ENCODE measurements at places on chromosomes 16 and 17.

DNA sequence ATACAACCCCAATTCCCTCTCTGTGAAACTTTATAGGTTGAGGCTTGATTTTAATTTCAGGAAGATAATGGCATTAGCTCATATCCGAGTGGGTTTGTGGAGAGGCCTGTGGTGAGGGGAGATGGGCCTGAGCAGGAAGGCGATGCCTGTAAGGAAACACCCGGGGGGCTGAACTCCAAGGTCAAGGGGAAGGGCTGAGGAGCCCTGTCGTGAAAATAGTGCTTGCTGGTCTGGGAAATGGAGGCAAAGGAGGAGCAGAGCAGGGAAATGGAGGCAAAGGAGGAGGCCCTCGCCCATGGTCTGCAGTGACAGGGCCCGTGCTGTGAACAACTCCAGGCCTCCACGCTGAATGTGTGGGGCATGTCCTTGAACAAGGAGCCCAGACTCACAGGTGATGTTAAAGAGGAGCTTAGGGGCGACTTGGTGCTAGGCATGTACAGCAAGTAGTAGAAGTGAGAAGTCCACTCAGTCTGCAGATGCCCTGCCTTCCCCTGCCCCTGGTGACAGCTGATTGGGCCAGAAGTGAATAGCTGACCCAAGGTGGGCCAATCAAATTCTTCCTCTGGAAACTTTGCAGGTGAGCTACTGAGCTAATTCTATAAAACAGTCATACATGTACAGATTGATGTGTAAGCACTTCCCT, 38.1 kb downstream of the MRPS23 start:
- DNase-seq, result no peak

DNA sequence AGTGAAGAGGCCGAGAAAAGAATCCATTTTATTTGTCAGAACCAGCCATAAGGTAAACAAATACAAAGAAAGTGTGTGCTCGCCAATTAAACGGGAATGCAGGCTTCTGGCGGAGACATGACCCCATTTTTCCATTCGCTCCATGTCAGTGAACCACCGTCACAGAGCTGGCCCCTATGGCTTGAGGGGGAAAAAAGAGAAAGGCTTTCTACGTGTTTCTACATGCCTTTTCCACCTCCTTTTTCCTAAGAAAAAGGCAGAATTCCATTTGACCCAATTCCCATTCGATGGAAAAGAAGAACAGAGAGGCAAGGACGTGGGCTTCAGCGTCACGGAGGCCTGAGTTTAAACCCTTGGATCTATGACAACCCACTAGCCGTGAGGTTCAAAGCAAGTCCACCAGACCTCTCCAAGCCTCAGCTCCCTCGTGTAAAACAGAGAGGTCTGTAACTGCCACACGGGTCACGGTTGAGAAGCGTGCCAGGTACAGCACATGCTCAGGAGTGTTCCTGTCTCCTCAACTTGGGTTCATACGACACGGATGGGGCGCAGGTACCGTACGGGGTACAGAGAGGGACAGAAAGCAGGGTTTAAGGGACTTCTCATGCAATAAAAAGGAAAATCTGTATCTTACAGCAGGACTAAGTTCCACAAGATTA, 91.9 kb downstream of the NXN start:
- DNase-seq, result no peak

DNA sequence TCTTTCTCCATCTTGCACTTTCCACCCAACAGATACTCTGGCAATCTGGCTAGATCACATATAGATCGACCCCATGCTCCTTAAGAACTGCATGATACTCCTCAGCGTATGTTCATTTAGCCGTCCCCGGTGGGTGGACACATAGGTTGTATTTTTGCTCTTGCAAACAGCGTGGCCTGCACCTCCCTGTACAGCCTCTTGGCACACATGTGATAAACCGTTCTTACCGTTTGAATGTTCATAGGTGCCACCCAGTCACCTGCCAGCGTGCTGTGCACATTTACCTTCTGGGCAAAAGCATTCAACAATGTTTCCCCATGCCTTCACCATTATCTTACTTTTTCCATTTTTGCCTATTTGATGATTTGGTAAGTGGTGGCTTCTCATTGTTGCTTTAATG, 6.2 kb downstream of the TNP2 start:
- no peak for DNase-seq

- no peak for DNase-seq
Observed at GRCh38 chr17:27993161-27993695, 49.2 kb upstream of the NLK start.

- no peak for DNase-seq
Observed at GRCh38 chr17:57142925-57143324, 57.9 kb downstream of the AKAP1 start.

GRCh38 chr17:44759086-44759915, 513 bp downstream of the ADAM11 start:
- DNase-seq, result no peak

GRCh38 chr16:28168991-28169554, 42.7 kb downstream of the XPO6 start:
- no peak for DNase-seq

GRCh38 chr17:8555062-8555461, 75.5 kb downstream of the MYH10 start:
- no peak for DNase-seq

GRCh38 chr17:27396941-27397340, 59.3 kb upstream of the KSR1 start:
- DNase-seq, result peak; percentile 31

DNA sequence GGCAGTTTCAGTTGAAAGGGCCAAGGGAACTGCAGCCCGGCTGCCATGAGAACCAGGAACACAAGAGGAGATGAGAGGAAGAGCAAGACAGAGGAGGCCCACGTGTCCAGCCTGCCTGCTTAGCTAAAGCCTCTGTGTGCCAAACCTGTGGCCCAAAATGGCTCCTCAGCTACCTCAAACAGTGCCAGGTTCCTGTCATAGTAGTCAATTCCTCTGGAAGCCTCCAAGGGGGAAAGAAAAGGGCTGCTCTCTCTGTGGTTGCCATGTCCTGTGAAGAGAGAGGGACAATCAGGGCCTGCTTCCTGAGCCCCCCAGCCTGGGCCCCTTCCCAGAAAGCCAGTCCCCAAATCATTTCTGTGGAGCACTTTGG, 5.2 kb downstream of the SLC12A4 start:
- DNase-seq, result no peak

GRCh38 chr17:81148986-81149533, 16.2 kb upstream of the PVALEF start:
- no peak for DNase-seq

DNA sequence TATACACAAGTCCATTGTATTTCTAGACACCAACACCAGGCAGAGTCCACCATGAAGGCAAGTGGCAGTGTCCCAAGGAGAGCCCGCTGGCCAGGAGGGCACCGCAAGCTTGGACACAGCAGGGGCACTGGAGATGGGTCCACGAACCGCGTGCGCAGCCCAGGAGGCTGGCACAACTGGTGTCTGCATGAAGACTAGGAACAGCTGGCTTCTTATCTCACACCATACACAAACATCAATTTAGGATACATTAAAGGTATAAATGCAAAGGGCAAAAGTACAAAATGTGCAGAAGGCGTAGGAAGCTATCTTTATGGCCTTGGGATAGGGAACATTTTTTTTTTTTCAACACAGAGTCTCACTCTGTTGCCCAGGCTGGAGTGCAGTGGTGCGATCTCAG, 52.4 kb downstream of the ANKRD11 start:
- no peak for DNase-seq

DNA sequence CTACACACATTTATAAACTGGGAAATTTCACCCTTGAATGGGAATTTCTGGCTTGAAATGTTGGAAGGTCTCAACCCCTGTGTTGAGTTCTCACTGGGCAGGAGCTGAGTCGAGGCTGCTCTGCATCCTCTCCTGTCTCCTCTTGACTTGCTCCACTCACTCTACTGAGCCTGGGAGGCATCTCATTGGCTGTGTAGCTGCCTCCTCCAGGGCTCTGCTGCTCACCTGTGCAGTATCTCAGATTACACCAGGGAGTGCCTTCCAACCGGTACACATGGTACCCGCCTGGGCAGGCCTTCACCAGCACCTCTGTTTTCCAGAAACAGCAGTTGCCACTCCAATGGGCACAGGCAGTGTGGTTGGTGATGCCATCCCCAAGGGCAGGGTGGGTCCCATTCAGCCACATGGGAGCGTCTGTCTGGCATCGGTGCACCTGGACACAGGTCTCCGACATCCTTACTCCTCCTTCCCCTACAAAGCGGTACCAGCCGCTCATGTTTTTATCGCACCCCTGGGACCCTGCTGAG, 3.7 kb downstream of the GP2 start:
- DNase-seq, result no peak

- peak; percentile 40 for DNase-seq
Observed at GRCh38 chr16:24988593-24989338, 26.4 kb downstream of the ARHGAP17 start.

DNA sequence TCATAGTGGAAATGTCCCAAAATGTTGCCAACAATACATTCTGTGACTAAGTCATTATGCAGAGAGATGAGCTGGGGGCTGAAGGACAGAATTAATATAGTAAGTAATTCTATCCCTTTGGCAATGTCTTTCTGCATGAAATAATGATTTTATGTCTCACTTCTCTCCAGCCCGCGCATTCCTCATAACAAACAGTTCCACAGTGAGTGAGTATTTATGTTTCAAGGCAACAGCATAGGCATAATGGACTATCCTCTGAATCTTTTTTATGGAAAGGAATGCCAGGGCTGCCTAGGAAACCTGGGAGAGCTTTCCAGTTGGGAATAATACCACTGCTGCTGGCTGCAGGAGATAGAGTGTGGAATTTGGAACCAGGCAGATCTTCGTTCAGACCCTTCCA, 477.7 kb downstream of the HS3ST4 start:
- no peak for DNase-seq

GRCh38 chr17:901191-901950, 78.2 kb downstream of the NXN start:
- peak; percentile 55 for DNase-seq

GRCh38 chr17:45995627-45996270, 3.3 kb upstream of the STH start:
- no peak for DNase-seq

DNA sequence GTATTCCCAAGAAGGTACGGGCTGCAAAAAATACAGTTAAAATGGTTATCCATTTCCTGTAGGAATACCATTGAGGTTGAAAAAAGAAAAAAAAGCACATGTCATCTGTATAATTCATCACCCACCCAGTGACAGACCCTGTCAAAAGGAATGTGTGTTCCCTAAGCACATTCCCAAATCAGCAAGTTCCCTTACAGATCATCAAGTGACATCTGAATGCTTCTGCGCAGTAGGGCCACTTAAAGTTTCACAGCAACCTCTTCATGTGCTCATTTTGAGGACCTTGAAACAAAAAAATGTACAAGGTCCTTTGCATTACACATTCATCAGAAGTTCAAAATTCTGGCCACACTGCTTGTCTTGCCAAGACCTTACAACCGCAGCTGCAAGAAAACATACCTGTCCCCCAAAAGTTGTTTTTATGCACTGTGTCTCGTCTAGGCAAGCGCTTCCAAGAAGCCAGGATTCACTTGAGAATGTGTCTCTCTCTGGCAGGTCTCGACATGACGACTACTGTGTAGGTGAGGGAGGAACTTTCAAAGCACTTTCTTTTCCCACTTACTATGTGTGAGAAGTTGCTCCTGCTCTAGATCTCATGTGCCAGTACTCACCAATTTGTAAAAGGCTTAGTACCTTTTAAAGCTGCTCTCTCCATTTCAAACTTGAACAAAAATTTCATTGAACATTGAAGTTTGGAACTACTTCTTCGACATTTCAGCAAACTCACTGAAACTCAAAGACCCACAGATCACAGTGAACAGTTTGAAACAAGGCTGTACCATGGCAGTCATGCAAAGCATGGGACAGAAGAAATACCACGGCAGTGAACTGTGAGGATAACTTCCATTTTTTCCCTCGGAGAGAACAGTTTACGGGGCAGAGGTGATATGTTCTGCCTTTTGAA, 4.3 kb upstream of the POLG2 start:
- DNase-seq, result no peak

- no peak for DNase-seq
Observed at GRCh38 chr17:57567251-57567650, 177.8 kb downstream of the CCDC182 start.

GRCh38 chr17:44623070-44623725, 33.1 kb upstream of the MEIOC start:
- no peak for DNase-seq

DNA sequence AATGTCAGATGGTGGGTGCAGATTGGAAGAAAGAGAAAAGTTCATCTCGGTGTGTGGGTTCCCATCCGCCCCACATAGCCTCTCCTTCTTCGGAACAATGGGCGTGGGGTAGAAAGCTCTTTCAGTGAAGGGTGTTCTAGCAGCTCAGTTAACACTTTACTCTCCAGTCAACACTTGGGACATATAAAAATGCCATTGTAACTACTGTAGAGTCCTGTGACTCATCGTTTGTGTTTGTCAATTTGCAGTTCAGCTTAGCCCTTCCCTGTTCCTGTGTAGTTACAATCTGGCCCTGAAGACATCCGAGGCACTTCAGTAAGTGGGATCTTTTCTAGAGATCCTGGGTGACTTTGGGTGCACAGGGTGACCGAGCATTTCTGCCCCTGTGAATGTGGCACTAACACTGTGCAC, 11.5 kb upstream of the CLEC18C start:
- DNase-seq, result peak; percentile 57

- no peak for DNase-seq
Observed at GRCh38 chr17:80624864-80625263, 80.2 kb downstream of the RPTOR start.

DNA sequence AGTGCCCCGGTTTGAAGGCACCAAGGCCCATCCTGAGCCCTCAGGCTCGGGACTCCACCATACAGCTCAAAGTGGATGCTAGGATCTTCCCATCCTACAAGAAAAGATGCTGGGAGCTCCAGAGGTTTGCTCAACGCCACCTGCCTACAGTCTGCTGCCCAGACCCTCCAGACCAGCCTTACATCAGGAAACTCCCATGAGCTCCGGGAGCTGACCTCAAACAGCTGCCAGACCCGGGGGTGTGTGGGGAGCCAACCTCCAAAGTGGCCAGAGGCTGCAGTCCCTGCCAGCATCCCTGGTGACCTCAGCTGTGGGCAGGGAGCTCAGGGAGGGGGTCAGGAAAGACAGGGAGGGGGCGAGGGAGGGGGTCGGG, 43.8 kb downstream of the C16orf82 start:
- no peak for DNase-seq

DNA sequence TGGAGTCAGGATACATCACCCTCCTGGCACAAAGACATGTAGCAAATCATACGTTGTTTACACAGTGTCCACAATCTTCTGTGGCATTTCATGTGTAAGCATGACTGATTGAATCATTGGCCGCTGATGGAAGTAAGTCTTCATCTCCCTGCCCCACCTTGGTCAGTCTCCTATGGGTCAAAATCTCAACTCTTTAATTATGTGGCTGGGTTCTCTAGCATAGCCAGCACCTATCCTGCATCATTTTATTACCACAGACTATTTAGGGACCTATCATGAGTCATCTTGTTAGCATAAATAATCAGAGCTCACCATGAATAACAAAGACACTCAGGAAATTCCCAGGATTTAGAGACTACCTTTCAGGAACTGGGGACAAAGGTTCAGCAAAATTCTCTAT, 15.9 kb downstream of the TANC2 start:
- DNase-seq, result peak; percentile 22

GRCh38 chr17:62641153-62641552, 13.7 kb downstream of the MRC2 start:
- no peak for DNase-seq
